Stimulated activated CD4-positive, alpha-beta T cell treated with anti-CD3 and anti-CD28 coated beads, TNF-alpha, amount 100 ng/mL, for 24 hours (primary cell): ENCODE measurements at places on chromosomes 4 and X.

- no peak for DNase-seq
These were observed 247.4 kb upstream of the CTSO start for GRCh38 chr4:156201050-156201449.

GRCh38 chr4:11748164-11748872, 319.6 kb upstream of the HS3ST1 start:
- no peak for DNase-seq

DNA sequence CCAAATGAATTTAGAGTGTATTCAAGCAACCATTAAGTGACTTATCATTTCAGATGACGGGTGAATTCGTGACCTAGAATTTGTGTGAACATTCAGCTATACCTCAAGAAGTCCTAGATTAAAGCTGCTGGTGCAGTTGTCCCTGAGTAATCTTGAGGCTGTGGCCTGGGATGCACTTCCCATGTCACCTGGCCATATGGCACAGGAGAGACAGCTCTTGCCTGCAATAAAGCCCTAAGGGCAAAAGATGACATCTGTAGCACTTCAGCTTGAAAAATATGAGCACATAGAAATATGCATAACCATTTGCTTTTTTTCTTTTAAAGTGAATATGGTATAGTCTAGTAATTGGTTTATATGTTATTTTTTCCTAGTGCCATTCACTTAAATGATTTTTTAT, 125.8 kb downstream of the FHDC1 start:
- DNase-seq: no peak

GRCh38 chr4:60500810-60501209, 699.3 kb upstream of the ADGRL3 start:
- DNase-seq: no peak

- no peak for DNase-seq
These were observed 84.5 kb downstream of the AREG start for GRCh38 chr4:74529284-74530041.

DNA sequence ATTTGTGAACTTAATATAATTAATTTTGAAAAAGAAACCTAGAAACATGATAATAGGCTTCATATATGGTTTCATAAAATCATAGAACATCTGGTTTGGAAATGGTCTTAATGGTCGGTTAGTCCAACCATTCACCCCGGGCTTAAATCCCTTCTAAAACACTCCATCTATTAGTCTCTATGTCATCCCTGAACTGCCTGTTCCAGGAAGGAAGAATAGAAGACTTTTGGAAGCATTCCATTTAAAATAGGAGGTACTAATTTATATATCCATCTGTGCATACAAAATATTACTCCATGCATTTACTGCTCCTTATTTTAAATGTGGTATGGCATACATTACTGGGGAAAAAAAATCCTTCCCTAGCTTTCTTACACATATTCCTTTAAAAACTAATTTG, 262.2 kb upstream of the DDX53 start:
- DNase-seq: no peak

DNA sequence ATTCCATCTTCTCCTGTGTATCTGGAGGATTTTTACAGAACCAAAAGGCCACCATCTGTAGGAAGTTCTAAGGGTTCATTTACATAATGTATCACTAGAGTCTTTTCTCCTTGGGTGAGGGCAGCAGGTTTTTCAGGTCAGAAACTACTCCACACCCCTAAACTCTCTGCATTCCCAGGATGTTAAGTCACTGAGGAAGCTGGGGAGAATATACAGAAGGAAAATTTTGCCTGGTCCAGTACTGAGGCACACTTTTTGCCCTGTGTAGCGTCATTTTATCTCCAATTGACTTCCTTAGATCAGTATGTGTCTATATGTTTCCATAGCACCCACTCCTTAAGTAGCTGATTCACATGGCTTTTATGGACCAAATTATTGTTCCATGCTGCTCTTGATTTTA, 17.0 kb downstream of the XKRX start:
- DNase-seq: no peak

DNA sequence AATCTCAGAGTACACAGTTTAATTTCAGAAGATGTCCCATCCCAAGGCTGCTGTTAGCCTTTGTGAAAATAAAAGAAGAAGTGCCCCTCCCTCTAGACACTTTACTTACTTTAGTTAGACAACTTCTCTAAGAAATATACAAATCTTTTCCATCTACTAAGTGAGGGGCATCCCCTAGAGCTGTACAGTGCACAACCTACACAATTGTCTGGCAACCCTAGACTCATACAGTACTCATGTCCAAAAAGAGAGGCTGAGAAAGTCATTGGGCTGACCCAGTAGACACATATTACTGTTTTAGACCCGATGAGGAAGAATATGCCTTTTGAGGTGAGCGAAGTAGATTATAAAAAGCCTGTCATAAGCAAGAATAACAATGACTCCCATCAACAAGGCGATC, 297.6 kb downstream of the IDS start:
- DNase-seq: no peak

GRCh38 chr4:174764105-174764729, 64.8 kb downstream of the GLRA3 start:
- no peak for DNase-seq
